SW 1271 (cell line): ENCODE measurements at places on chromosomes 1 and 21.

DNA sequence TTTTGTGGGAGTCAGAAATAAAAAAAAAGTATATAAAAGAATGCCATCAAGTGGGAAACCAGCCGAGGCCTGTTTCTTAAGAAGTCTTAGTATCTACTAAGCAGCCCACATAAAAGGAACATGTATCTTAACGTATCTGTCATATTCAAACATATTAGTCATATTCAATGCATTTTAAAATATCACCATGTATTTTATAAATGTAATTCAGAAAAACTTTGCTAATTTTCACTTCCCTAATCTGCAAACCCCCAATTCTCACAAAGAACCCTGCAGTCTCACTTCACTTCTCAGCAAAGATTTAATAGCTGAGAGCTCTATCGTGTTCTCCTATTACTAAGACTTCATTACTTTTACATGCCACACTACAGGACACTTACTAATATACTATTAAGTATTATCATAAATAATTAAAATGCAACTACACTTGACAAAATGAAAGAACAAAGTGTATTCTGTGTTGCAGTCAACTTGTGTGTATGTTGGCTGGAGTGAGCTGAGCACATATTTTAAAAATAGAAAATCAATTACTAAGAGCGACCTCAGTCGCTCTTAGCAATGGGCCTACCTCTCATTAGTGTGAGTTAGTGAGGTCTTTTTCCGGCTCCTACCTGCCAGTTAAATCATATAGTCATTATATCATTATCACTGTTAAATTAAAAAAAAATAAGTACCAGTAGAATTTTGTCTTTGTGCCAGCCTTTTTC lies 484.3 kb downstream of the LMO4 start:
- DNase-seq = no peak

DNA sequence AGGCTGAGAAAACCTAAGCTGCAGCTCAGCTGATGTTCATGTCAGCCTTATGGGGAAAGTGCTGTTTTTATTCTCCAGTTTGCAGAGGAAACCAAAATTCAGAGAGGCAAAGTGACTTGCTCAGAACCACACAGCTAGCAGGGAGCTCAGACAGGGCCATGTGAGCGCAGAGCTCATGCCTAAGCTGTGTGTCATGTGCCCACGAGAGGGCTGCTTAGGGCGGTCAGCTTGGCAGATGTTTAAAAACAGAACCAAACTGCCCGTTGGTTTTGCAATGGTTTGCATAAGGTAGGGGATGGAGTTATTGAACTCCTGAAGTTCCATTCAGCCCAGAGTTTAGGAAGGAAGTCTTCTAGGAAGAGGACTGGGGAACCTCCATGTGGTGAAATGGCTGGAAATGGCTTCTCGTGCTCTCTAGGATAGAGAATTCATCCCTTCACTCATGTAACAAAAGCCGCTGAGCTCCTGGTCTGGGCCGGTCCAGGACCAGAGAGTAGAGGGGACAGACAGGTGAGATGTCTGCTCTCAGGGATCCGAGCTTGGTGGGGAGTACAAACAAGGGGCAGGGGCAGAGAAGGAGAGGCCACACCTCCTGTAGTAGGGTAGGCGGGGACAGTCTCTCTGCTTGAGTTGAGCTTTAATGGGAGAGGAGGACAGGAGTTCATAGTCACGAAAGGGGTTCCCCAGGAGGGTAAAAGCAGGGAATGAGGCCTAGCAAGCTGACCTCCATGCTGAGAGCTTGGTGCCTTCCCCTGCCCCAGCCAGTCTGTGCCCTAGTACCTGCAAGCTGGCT lies 46.9 kb downstream of the ARHGEF10L start:
- DNase-seq = no peak

- no peak for DNase-seq
Observed at GRCh38 chr1:203268901-203269653, 36.2 kb upstream of the BTG2 start.

DNA sequence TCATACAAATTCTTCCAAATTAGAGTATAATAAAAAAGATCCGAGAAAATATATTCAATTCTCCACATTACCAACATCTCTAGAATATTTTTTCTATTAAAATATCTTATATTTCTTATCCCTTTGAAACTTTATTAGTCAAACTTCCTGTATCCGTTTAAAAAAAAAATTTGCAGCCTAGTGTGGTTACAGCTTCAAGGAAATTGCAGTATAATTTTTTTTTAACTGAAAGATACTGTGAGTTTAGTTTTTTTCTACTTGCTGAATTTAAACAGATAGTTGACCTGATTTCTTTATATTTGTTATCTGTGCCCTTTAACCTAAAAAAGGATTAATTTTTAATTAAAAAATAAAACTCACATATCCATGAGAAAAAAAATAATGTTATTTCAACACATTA lies 1.5 kb downstream of the RGS18 start:
- DNase-seq = no peak

- no peak for DNase-seq
Observed at GRCh38 chr1:246681900-246682895, 42.0 kb upstream of the SCCPDH start.

- DNase-seq = no peak
Observed at GRCh38 chr1:230735447-230735846, 11.7 kb upstream of the CAPN9 start.

DNA sequence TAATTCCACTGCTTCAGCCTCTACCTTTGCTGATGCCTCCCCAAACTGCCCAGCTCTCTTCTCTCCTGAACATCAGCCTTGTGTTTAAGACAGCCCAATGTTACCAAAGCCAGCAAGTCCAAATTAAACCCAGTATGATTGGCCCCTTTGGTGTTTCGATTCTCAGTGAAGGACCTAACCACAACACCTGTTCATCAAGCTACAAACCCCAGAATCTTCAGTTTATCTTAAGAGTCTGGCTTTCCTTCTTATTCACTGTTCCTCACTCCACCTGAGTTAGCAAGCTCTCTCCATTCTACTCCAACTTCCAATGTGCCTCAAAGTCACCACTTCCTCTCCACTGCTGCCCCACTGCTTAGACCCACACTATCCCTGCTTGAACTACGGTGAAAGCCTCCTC lies 25.5 kb upstream of the ITPKB start:
- DNase-seq = no peak

DNA sequence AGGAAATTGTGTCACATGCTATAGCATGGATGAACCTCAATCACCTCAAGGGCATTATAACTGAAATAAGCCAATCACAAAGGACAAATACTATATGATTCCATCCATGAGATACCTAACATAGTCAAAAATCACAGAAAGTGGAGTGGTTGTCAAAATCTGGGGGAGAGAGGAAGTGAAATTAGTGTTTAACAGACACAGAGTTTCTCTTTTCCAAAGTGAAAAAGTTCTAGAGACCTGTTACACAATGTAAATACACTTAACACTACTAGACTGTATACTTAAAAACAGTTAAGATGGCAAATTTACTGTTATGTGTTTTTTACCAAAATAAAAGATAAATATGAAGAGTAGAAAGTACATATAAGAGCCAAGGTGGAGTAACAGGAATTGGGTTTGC lies 31.8 kb downstream of the ZNF644 start:
- DNase-seq = no peak

DNA sequence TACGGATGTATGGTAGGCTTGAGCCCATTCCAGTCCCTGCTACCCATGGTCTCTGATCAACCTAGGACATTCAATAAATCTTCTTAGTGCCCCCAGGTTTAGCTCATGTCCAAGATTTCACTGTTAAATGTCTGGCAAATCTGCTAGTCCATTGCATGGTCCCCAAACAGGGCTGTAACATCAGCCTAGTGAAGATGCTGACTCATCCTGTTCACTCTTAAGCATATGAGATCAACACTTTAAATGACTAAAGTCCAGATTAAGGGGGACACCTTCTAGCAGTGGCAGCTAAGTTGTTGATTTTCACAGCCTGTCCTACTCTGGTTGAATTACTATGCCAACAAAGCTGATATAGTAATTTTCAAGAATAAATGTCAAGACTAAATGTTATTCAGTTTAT lies 46.5 kb upstream of the NUF2 start:
- no peak for DNase-seq

- no peak for DNase-seq
Observed at GRCh38 chr1:41713557-41714327, 205.0 kb downstream of the HIVEP3 start.

DNA sequence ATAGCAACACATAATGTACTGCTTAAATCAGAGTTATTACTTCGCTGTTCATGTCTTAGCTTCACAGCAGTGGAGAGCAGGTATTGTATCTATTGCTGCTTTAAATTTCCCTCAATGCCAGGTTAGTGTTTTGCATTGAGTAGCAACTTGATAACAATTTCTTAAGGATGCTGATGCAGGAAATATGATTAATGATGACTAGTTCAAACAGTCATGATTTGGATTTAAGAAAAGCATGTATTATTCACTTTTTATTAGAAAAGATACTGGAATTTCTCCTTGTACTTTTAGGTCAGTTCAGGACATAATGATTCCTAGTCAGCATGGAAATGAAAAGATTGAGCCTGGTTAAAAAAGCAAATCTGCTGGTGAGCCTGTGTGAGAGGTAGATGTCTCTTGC lies 67.2 kb upstream of the ARHGAP29 start:
- no peak for DNase-seq

DNA sequence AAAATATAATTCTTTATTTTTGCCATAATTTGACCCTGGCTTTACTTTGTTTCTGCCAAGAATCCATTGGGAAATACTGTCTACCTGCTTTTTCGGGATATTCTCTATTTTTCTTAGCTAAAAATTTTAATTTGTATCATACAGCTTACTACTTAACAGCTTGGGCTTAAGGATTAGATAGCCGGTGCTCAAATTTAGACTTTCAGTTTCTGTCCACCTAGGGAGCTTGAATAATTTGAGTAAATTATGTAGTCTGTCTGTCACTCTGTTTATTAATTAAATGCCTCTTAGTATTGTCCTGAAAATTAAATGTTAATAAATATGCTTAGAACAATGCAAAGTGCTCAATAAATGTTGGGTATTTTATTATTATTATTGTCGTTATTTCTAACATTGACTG lies 6.7 kb downstream of the SYCP1 start:
- DNase-seq = no peak
